Stimulated activated CD8-positive, alpha-beta memory T cell treated with anti-CD3 and anti-CD28 coated beads, Interleukin-15, amount 100 ng/mL, for 4 hours (primary cell): ENCODE measurements at places on chromosomes 7 and 10.
A peak's percentile ranks its signal among the peaks of the same experiment; 100 is the strongest.

- no peak for DNase-seq
Observed at GRCh38 chr7:41142904-41143473, 559.9 kb downstream of the INHBA start.

- DNase-seq = no peak
Observed at GRCh38 chr7:16579216-16579615, 52.6 kb downstream of the LRRC72 start.

- no peak for DNase-seq
Observed at GRCh38 chr10:75244487-75245353, 9.0 kb upstream of the COMTD1 start.

DNA sequence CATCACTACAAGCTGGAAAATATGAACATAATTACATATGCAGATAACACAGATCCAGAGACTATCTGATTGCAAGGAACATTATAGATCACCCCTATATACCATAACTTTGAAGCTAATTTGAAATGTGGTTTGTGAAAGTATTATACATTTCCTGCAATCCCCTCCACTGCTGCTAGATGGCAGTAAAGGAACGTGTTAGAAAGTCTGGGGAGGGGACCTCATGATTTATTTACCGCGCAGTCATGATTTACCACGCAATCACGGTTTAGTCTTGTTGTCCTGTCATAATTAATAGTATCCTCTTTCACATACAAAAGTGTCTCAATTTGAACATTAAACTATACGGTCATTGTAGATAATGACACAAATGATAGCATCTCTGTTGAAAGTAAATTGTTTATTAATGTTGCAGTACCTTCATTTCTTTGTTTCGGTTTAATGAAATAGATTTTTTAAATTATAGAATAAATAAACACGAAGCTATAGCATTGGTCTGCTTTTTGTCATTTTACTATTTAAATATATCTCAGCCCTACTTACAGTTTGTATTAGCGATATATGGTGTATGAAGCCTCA is 145.3 kb upstream of the PRSS1 start:
- no peak for DNase-seq

DNA sequence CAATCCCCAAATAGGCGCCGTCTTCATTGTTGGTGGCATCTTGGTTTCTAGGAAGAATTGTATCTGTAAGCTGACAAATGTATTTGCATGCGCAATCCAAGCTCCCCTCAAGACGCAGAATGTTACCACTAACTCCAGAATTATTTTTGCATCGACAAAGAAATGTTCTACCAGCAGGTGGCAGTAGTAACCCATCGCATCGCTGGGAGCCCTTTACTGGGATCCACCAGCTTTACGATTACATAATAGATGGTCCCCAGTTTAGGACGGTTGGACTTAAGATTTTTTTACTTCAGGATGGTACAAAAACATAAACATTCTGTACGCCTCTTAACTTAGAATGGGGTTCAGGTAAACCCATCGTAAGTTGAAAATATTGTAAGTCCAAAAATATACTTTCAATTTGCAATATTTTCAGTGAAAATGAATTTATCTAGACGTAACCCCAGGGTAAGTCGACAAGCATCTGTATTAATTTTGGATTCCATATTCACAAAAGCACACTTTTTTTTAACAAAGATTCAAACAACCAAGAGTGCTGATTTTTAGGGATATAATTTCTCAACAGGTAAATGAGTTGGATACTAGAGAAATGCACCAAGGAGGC is 114.0 kb upstream of the COBL start:
- no peak for DNase-seq

DNA sequence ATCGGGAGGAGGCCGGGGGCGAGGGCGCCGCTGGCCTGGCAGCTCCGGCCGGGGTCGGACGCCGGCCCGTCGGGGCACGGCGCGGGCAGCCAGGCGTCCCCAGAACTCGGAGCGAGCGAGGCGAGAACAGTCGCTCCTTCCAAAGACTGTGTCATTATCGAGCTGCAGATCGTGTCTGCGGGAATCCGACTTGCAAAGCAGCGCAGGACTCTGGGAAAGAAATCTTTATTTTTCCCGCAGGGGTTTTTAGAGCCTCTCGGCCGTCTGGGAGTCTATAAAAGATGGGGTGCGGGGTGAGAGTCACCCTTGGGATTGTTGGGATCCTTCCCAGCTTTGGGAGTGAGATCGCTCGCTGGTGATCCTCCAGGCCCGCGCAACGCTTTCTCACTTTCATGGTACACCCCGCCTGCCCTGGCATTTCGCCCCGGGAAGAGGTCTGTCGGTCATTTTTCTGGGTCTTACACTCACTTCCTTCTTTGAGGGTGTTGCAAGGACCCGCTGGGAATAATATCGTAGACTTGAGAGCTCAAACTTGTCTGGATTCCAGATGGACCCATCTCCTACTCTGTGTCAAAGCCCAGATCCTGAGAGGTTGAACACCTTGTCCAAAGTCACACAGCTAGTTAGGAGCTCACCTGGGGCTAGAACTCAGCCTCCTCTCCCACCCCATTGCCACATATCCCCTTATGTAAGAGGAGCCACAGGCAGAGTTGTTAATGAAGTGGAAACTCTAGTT is 1.0 kb downstream of the UBTD1 start:
- DNase-seq = no peak

GRCh38 chr7:157403646-157404401 is 67.0 kb downstream of the DNAJB6 start:
- no peak for DNase-seq

DNA sequence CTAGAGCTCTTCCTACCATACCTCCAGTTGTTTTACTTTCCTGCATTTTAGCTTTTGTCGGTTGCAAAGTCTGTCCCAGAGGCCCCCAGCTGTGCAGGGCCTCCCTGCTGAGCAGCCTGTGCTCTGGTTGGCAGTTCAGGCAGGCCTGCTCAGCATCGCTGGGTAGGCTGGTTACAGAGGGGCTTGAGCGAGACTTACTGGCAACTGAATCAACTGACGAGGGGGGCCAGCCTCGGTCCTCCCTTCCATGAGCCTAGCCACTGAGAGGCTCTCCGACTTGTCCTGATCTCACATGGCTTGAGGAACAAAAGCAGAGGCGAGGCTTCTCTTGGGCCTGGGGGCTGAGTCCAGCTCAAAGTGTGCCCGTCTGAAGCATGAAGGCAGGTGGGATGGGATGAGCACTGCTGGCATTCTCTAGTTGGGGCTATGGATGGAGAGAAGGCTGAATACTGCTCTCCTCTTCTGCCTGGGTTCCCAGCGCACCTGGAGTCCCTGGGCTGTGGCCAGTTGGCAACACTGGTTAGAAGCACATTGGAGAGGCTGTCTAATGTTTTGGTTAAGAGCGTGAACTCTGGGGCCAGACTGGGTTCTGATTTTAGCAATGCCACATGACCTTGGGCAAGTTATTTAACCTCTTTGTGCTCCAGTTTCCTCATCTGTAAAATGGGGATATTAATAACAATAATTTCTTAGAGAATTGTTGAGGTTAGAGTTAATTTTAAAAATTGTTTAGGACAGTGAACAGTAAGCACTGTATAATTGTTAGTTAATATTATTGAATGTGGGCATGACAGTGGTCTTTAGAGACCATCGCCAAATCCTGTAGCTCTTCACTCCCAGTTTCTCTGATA is 6.9 kb upstream of the SFRP5 start:
- DNase-seq = no peak

DNA sequence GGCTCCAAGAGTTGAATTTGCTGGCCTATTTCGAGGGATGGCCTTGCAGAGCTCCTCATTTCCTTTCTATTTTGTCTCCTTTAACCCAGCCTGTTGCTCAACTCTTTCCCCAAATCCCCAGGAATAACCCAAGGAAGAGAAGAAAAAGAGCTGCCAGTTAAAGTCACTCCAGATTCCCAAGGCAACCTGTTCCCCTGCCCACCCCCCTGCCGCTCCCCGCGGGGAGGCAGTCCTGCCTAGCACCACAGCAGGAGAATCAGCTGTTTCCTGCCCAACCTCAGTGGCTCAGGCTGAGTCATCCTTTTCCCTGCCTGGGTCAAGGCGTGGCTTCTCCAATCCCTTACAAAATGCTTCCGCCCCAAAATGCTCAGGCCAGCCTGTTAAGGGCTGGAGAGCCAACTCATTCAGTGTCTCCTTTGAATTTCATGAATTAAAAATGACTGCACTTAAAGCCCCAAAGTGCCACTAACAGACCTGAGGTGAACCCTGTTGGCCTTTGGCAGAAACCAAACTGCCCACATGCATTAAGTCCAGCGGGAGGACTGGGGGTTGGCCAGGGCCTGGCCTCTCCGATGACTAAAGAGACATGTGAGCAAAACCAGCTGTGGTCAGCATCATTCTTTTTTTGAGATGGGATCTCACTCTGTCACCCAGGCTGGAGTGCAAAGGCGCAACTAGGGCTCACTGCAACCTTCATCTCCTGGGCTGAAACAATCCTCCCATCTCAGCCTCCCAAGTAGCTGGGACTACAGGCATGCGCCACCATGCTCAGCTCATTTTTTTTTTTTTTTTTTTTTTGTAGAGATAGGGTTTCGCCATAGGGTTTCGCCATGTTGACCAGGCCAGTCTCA is 83.2 kb upstream of the KIF5B start:
- DNase-seq = no peak

- DNase-seq = no peak
Observed at GRCh38 chr7:120586571-120586970, 271.4 kb downstream of the TSPAN12 start.

DNA sequence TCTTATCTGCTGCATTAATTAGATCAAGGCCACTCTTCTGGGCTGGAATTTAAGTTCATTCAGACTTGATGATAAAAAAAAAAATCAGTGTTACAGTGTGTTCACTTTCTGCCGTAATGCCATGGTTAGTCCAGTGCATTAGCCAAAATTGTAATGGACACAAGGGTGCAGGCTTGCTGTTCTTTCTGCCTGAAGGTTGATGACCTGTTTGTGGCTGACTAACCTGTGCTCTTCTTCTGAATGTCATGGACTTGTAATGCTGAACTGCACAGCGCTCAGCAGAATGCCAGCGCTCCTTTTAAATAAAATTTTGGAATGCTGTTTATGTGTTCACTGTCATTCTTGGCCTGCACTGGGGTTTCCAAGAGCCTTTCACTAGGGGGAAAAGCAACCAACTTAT is 323.2 kb downstream of the ZNF248 start:
- no peak for DNase-seq

DNA sequence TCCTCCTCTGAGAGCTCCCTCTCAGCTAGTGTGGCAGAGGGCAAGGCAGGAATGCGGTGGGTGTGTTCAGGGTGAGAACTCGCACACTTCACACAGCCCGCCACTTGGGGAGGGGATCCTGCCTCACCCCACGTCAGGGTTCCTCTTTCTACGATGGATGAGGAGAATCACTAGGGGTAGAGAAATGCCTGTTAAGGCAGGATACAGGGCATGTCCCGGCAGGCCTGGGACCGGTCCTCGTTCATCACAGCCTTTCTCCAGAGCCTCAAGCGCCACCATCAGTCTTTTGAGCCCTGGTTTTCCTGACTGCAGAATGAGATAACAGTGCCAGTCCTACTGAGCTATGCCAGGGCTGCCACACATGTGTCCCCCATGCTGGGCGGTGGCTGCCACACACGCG is 546.7 kb upstream of the ADARB2 start:
- DNase-seq = no peak

DNA sequence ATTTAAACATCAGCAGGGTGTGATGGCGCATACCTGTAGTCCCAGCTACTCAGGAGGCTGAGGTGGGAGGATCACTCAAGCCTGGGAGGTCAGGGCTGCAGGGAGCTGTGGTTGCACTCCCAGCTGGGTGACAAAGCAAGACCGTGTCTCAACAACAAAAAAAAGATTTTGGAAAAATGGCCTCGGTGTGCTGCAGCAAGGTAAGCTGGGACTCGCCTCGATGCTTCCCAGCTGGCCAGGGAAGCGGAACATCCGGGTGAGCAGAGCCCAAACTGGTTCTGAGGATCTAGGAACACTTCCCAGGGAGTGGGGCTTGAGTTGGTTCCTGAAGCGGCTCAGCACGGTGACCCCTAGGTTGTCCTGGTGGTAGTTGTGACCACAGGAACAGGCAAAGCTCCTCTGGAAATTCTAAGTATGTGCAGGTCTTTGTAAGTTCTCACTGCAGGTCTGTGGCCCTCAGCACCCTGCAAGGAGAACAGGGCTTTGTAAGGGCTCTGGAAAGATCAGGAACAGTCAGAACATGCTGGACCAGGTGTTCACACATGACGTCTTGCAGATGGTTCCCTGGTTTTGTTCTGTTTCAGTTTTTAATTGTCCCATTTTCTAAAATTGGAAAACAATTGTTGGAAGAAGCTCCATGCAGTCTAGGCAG is 38.6 kb upstream of the ZMIZ2 start:
- DNase-seq = no peak

- DNase-seq = no peak
Observed at GRCh38 chr7:8511855-8512254, 78.4 kb downstream of the NXPH1 start.

- no peak for DNase-seq
Observed at GRCh38 chr10:2618690-2619089, 448.7 kb upstream of the PFKP start.

DNA sequence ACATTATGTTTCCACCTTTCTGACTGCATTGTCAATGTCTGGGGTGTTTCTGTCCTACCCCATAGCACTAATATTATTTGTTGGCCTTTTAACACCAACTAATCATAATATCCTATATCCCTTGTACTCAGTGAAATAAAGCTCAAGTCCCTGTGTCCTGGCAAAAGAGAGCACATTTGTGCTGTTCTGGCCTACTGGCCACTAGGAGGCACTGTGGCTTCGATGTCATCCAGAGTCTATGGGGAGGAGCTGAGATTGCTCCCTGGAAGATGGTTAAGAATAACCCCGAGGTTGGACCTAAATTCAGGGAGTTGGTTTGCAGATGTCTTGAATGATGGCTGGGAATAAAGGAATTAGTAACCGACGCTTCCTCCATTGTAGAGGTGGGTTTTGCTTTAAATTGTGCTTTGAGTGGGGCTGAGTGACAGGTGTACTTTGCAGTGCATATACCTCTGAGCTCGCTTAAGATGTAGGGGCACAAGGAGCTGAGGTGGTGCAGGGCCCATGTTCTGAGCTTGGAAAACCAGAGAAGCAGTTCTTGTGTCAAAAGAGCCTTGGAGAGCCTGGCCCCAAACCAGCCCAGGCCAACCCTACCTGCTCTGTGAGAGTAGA is 191.2 kb upstream of the PRSS1 start:
- peak; percentile 18 for DNase-seq

DNA sequence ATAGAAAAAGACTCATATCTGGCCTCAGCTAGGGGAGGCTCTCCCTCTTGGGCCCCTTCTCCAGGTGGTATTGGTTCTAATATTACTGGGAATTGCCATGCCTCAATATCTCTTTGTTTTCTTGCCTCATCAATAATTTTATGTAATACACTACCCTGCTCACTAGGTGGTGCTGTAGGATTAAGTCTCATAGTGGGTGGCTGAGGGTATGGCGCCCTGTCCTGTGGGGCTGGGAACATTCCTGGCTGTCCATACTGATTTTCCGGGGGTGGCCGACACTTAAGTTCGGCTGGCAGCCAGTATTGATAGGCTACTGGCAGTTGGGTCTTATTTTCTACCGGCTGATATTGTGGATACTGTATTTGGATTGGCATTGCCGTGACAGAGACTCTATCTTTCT is 9.0 kb upstream of the TAS2R3 start:
- DNase-seq = no peak
